ENCODE measurements at places on chromosomes 2 and 18. TPM values are rescaled to one million over a fixed set of nuclear protein-coding genes. Genes with fewer than 3 reads are reported as not detected.

Gene PLGLB2
- total RNA-seq: 1.9 TPM

Gene LHCGR
- total RNA-seq: not detected

Gene ERLEC1
- 25.2 TPM for total RNA-seq

Gene L3MBTL4
- 1.6 TPM for total RNA-seq

GRCh38 chr2:175872721-175873120, 129.3 kb downstream of the LNPK start:
- DNase-seq: no peak

- no peak for DNase-seq
Observed at GRCh38 chr18:10804126-10804525, 278.3 kb downstream of the NAPG start.

Gene VSNL1
- total RNA-seq: not detected

DNA sequence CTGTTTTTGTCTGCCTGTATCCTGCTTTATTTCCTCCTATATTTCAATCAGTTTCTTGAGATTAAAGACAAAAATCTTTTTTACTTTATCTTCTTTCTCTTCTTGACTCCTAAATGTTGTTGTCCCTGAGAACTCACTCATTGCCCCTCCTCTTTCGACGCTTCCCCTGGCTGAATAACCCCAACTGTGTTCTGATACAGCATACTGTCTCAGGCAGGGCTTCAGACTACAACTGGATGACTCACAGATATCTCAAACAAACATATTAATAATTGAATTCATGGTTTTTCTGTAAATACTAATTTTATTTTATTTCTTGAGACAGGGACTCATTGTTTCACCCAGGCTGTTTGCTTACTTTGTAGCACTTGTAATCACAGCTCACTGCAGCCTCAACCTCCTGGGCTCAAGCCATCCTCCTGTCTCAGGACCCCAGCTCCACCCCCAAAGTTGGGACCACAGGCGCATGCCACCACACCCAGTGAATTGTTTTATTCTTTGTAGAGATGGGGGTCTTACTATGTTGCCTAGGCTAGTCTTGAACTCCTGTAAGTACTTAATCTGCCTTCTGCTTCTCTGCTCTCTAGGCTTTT, 9.4 kb downstream of the ITGAV start:
- DNase-seq: no peak

Gene SP140
- 66.8 TPM for total RNA-seq

DNA sequence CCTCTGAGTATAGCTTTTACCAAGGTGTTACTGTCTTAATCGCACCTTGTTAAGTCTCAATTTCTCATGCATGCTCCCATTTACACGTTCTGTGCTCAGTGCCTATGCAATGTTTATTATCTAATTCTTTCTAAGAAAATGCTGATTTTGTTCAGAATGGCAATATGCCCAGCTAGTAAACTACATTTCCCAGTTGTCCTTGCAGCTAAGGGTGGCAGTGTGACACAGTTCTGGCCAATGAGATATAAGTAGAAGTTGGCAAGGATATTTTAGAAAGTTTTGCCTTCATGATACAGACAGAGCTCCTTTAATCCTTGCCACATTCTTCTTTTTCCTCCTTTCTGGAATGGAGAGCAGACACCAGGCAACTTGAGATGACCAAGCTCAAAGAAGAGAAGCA, 45.3 kb downstream of the POLE4 start:
- no peak for DNase-seq

- DNase-seq: no peak
Observed at GRCh38 chr2:144213797-144214196, 306.1 kb downstream of the ZEB2 start.
